ENCODE measurements at places on chromosomes 7 and 10.
A peak's percentile ranks its signal among the peaks of the same experiment; 100 is the strongest.

- DNase-seq = peak; percentile 72
These were observed 99.6 kb upstream of the DIP2C start for GRCh38 chr10:788796-789748.

DNA sequence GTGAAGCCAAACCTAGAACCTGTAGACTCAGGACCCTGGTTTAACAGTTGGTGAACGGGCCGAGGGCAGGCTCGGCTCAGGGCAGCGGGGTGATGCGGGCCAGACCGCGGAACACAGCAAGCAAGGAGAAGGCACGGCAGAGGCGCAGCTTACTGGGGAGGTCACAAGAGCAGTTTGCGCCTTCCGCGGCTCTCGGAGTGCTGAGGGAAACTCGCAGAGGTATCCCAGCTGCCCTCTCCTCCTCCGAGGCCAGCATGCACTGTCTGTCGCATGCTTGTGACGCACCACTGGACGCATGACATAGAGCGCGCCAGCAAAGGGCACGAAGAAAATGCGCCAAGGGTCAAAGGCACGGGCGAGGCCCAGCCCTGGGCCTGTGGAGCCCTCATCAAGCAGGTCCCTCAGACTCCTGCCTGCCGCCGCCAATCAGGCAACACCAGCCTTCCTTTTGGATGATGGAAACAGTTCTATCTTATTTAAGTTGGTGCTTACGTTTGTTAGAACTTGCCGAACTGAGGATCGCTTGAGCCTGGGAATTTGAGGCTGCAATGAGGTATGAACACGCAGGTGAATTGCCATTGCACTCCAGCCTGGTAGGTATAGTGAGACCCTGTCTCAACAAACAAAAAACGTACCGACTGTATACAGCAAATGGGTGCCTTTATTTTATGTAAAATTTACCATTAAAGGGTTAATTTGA lies 574.3 kb upstream of the GHITM start:
- DNase-seq = no peak

DNA sequence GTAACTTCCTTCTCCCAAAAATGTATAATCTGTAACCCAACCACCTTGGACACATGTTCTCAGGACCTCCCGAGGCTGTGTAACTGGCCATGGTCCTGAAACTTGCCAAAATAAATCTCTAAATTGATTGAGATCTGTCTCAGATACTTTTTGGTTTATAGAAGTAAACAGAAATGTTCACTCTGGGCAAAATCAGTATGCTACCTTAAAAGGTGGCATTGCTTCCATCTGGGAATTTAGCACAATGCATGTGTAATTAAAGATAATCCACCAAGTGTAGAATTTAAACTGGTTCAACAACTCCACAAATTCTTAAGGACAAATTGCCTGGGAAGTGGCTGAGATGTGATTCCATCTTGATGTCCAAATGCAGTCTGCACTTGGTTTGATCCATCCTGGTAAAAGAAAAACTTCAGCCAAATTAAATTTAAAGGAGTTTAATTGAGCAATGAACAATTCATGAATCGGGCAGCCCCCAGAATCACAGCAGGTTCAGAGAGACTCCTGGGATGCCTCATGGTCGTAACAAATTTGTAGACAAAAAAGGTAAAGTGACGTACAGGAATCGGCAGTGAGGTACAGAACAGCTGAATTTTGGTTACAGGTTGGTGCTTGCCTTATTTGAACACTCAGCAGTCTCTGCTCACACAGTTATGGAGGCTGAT lies 102.6 kb upstream of the PFKP start:
- peak; percentile 50 for DNase-seq

- no peak for DNase-seq
These were observed 210.2 kb upstream of the ADARB2 start for GRCh38 chr10:1947464-1948003.

DNA sequence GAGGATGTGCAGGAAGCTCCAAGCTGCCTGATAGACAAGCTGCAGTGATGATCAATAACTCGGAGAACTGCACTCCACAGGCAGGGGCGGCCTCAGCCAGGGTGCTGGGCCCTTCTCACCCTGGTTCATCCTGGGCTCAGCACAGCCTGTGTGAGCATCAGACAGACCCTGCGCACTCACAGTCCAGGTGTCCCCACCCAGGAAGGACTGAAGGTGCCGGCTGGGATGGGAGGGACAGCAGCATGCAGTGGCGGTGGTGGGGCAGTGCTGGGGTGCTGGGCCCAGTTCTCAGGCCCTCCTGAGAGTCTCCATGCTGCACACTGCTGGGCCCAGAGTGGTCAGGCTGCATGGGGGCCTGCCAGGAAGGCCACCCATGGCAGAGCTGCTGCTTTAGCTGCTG lies 74.1 kb downstream of the ITIH5 start:
- no peak for DNase-seq

- DNase-seq = no peak
These were observed 80.0 kb upstream of the LYZL1 start for GRCh38 chr10:29208845-29209244.

DNA sequence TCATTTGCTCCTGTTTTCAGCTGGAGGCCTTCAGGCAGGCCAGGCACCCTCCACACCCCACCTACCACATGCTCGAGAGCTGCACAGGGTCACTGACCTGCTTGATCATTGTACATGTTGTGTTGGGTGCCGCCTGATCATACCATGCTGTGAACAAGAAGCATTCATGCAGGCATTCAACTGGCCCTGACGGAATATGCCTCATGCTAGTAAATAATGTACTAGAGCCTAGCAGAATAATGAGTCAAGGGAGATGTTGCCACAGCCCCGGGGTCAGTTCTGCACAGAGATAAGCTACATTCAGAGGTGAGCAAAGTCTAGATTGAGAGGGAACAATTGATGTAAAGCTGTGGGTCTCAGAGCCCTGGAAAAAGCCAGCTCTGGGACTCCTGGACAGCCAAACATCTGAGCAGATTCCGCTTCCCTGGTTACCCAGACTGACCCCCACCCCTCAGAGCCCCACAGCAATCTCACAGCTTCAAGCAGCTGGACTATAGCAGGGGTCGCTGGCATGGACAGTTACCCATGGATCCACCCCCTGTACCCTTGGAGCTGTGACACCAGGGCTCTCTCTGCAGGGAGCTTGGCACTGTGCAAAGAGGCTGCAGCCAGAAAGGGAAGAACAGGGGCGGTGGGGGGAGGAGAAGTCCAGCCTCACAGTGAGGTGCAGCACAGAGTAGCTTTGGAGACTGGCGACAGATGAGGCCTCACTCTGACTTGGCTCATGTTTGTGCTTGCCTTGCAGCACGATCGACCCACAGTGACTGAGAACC lies 86.6 kb downstream of the FRMPD2 start:
- DNase-seq = no peak
